ENCODE measurements at places on chromosomes 7 and 10. TPM values are rescaled to one million over a fixed set of nuclear protein-coding genes. Genes with fewer than 3 reads are reported as not detected.

Gene CYP26C1
- 0.10 TPM for total RNA-seq

Gene ANKRD22
- total RNA-seq, result not detected

Gene SUN3
- total RNA-seq, result not detected

Gene OPN4
- total RNA-seq, result not detected

Gene RAMP3
- not detected for total RNA-seq

Gene KLF14
- not detected for total RNA-seq

- no peak for DNase-seq
These were observed 16.7 kb downstream of the P4HA1 start for GRCh38 chr10:73079779-73080541.

DNA sequence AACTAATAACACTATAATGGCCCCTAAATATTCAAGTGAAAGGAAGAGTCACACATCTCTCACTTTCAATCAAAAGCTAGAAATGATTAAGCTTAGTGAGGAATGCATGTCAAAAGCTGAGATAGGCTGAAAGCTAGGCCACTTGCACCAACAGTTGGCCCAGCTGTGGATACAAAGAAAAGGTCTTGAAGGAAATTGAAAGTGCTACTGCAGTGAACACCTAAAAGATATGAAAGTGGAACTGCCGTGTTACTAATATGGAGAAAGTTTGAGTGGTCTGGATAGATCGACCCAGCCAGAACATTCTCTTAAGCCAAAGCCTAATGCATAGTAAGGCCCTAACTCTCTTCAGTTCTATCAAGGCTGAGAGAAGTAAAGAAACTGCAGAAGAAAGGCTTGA is 12.1 kb upstream of the SNX13 start:
- DNase-seq, result no peak

DNA sequence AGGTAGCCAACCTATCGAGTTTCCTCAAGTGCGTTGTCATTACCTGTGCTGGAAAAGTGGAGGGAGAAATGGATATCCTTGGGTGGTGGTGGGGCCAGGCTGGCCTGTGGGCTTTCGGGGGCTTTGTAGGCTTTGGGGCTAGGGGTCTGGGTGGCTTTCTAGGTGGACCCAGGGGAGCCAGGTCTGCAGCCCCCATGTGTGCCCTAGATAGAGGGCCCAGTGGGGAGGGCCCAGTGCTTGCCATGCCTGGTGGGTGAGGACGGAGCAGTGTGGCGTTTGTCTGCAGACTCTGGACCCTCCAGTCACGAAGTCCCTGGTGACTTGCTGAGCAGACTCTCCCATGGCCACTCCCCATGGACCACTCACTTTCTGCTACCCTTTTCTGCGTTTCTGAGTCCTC is 19.7 kb downstream of the EMX2 start:
- no peak for DNase-seq

DNA sequence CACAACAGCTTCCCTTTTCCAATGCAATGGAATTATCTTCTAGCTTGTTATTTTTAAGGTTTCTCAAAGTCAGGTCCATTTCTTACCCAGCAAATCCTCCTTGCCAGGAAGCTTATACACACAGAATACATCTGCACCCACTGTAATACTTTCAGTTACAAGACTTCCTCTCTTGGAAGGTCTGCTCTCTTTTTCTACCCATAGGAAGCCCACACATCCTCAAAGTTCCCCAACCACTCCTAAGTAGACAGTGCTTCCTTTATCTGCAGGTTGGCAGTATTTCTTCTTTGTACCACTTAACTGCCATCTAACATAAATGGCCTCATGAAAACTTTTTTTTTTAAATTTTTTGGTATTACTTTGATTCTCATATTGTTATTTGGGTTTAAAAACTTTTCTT is 155.6 kb downstream of the TAX1BP1 start:
- DNase-seq, result no peak

- no peak for DNase-seq
These were observed 149.5 kb downstream of the RGS10 start for GRCh38 chr10:119393019-119393418.

GRCh38 chr7:118158766-118159165 is 25.2 kb upstream of the LSM8 start:
- DNase-seq, result no peak

GRCh38 chr10:22682237-22683139 is 31.9 kb downstream of the PIP4K2A start:
- no peak for DNase-seq

GRCh38 chr7:99094401-99094800 is 49.5 kb downstream of the SMURF1 start:
- DNase-seq, result no peak

GRCh38 chr7:26686448-26686981 is 177.9 kb downstream of the SKAP2 start:
- peak; percentile 44 for DNase-seq

DNA sequence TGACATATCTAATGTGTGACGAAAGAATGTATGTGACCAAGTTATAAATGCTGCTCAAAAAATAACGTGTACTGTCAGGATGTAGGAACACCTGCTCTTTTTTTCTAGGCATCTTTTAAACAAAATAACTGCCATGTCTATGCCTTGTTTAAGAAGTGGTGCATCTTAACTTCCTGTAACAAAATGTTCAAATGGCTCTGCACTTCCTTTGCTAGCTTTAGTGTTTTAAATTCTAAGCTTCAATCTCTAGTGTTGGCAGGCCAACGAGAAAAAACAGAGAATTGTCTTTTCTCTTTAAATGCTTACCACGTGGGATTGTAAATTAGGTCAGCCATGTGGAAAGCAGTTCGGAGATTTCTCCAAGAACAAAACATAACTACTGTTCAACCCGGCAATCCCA is 14.6 kb upstream of the PDSS1 start:
- DNase-seq, result no peak

GRCh38 chr7:140686921-140687320 is 9.6 kb upstream of the NDUFB2 start:
- no peak for DNase-seq

GRCh38 chr10:95445223-95445836 is 115.8 kb downstream of the SORBS1 start:
- no peak for DNase-seq

DNA sequence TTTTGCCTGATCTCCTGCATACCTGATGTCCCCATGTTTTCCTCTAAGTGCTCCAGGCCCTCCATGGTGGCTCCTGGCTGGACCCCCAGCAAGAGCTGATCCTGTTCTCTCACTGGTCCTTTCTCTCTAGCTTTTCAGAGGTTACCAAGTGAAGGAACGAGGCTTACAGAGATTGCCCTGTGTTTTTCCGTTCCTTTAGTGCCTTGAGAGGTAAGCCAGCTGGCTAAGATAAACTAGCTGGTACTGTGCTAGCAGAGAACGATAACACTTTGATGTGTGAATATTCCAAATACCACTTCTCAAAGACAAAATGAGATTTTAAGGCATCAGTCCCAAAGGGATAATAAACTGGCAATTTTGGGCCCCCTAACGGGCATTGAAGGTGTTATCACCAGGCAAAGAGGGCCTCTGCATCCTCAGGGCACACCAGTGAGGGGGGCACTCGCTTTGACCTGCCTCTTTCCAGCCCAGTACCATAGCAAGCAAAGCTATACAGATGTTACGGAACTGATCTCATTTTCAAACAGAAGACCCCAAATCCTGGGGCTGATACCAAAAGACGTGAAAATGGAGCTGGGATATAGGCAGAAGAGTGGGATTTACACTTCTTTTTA is 8.4 kb upstream of the CCNY start:
- DNase-seq, result no peak

DNA sequence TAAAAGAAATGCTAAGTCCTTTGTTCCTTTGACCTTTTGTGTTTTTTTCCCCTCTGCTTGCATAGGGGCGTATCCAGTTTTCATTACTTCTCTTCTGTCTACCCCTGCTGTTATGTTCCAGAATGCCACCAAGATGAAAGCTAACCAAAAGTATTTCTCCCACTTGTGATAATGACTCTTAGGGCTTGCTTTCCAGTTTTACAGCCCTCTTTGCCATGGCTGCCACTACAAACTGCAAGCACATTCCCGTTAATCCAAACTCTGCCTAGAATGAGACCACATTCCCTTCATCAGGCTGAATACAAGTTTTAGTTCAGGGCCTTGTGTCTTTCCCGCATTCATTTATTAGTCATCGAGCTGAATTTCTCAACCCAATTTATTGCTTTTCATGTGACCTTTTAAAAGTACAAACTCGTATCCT is 23.6 kb upstream of the CD36 start:
- DNase-seq, result no peak

- DNase-seq, result peak; percentile 56
These were observed 27.8 kb downstream of the NKX2-3 start for GRCh38 chr10:99560277-99561126.

GRCh38 chr10:75407713-75408508 is 6.3 kb upstream of the ZNF503 start:
- peak; percentile 52 for DNase-seq

GRCh38 chr10:127878475-127879055 is 14.2 kb downstream of the CLRN3 start:
- DNase-seq, result no peak

DNA sequence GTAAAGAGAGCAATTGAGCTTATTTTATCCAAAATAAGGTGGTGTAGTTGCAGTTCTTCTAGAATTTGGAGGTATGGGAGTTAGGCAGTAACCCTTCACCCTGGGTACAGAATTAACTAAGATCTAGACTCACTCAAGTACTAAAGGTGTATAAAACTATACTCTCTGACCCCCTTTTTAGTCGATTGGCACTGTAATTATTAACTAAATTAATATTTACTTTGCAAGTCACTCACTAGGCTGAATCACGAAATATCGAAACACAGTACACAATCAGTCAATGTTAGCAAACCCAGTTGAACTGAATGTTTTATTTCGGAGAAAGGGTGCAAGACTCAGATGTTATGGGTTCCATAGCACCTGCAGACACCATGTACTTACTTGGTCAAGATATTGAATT is 14.6 kb upstream of the CYP2C19 start:
- no peak for DNase-seq

DNA sequence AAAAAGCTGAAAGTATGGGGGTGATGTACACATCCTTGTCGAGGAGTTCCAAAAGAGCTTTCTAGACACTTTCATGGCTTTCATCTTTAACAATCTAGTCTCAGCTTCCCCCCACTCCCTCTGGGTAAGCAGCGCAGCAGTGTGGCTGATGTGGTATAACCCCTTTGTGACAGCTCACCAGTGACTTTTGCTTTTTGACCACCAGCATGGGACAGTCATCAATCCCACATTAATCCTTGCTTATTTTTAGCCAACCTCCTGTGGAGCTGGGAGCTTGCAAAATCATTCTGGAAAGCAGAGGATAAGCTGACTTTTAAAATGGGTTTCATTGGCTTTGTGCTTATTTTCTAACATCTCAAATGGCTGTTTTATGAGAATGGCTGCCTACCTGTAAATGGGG is 272.7 kb downstream of the HDAC9 start:
- no peak for DNase-seq

Data from glutamatergic neuron (in vitro differentiated cells).